ENCODE measurements at places on chromosomes 6 and 20.
A peak's percentile ranks its signal among the peaks of the same experiment; 100 is the strongest.

- DNase-seq = peak; percentile 3
These were observed 26.3 kb upstream of the ETV7 start for GRCh38 chr6:36413489-36414480.

DNA sequence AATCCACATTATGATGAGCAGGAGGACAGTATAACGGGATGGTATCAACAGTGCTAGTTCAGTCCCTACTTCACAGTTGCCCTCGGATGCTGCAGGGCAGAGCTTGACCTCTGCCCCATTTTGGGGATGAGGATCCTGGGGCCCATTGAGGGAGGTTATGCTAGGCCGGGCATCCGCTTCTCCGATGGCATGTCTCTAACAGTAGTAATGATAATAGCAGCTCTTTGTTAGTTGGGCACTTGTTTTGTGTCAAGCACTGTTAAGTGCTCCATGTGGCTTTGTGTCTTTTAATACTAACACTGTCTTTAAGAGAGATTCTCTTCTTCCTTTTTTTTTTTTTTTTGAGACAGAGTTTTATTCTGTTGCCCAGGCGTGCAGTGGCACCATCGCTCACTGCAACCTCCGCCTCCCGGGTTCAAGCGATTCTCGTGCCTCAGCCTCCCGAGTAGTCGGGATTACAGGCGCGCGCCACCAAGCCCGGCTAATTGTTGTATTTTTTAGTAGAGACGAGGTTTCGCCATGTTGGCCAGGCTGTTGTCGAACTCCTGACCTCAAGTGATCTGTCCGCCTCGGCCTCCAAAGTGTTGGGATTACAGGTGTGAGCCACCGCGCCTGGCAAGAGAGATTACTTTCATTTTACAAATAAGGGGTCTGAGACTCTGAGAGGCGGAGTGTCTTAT is 1.1 kb downstream of the MAPRE1 start:
- DNase-seq = no peak

- no peak for DNase-seq
These were observed 648.6 kb downstream of the COL12A1 start for GRCh38 chr6:74557236-74557635.

DNA sequence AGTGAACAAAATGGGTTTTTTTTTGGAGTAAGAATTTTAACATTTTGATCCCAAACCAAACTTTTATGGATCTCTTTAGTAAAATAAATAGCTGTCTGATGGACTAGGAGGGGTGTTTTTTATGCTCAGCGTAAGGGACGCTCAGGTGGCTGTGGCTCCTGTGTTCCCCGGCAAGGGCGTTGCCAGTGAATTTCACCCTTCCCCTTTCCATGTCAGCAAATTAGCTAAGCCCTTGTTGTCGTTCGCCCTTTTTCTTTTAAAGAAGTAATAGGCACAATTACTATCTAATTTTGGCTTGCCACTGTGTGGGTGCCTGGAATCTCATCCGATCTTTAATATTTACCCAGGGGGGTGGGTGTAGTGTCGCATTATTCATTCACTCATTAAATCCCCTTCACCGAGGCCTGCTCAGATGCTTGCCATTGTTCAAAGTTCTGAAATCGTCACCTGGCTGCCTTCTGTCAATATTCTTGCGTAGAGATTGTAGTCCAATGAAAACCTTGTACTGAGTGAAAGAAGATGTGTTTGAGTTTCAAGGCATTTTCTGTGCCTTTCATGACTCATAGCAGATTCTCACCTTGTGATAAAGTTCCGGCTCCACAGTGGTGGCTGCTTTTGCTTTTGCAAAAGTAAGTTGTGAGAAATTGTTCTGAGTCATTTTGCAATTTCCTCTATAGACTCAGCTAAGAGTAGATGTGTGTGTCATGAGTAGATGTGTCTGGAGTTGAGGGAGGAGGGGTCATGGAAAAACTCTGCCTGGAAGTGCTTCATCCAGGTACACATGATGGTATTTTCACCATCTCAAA is 40.0 kb upstream of the CLDN20 start:
- no peak for DNase-seq

GRCh38 chr20:14673164-14673563 is 335.8 kb upstream of the FLRT3 start:
- no peak for DNase-seq

GRCh38 chr6:83609248-83609647 is 96.9 kb downstream of the PRSS35 start:
- no peak for DNase-seq

- no peak for DNase-seq
These were observed 46.0 kb downstream of the RNF217 start for GRCh38 chr6:125008261-125008703.

GRCh38 chr6:108748055-108748454 is 100.2 kb upstream of the ARMC2 start:
- DNase-seq = no peak

DNA sequence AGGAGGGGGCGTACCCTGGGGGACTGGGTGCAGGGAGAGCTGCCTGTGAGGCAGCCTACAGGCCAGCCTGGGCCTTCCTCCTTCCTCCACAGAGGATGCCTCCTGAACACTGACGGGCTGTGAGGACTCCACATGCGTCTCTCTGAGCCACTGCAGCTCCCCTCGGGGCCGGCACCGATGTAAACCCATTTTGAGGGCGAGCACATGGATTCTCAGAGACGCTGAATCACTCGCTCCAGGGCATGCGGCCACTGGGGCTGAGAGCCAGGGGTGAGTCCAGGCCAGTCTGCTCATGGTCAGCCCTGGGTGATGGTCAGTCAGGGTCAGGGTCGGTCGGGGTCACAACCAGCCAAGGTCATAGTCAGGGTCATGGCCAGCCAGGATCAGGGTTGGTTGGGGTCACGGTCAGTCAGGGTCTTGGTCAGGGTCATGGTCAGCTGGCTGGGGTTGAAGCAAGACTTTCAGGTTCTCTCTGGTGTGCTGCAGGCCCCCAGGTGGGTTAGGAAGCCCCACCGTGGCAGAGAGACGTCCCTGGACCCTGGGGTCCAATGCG is 14.7 kb upstream of the RBBP8NL start:
- DNase-seq = no peak

- DNase-seq = no peak
These were observed 13.2 kb downstream of the DNAJC5 start for GRCh38 chr20:63908008-63908682.

GRCh38 chr20:58246346-58246745 is 17.9 kb upstream of the ANKRD60 start:
- no peak for DNase-seq

- no peak for DNase-seq
These were observed 11.4 kb upstream of the TSPYL4 start for GRCh38 chr6:116265041-116265829.

DNA sequence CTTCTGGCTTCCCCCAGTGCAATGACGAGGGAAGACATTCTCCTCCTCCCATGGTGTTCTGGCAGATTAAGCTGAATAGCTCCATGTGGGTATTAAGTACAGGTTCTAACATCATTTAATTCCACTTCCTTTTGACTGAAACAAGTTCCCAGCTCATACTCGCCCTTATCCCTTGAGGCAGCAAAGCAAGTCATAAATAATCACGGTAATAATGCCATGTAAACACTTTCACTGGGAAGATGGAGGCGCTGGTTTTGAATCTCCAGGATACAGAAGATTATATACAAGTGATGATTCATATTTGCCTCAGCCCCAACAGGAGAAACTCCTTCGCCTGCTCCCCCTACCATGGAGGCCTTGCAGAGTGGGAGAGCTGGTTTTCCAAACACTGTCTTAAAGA is 141.3 kb downstream of the PXDC1 start:
- DNase-seq = no peak

DNA sequence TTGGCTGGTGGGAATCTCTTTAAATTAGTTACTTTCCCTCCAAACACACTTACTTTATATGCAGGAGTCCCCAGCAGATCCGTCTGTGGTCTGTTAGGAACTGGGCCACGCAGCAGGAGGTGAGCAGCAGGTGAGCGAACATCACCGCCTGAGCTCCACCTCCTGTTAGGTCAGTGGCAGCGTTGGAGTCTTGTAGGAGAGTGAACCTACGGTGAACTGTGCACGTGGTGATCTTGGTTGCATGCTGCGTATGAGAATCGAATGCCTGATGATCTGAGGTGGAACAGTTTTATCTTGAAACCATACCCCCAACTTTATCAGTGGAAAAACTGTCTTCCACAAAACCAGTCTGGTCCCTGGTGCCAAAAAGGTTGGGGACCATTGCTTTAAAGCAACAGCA is 5.0 kb downstream of the SERPINB6 start:
- DNase-seq = no peak

DNA sequence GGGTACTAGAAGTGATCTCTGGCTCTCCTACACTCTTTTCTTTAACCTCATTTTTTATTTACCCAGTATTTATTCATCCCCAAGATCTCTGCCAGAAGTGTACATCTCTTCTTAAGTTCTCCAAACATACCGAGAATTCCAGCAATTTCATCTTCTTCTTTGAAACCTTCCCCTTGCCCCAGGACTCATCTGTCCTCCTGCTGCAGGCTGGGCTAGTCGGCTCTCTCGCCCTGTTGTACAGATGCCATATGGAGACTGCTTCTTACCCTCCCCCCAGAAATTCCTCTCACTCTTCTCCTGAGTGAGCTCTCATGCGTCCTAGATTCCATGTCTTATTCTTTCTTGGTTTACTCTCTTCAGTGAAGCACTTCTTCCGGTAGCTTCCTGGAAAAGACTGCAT is 21.9 kb upstream of the PNRC1 start:
- DNase-seq = no peak

DNA sequence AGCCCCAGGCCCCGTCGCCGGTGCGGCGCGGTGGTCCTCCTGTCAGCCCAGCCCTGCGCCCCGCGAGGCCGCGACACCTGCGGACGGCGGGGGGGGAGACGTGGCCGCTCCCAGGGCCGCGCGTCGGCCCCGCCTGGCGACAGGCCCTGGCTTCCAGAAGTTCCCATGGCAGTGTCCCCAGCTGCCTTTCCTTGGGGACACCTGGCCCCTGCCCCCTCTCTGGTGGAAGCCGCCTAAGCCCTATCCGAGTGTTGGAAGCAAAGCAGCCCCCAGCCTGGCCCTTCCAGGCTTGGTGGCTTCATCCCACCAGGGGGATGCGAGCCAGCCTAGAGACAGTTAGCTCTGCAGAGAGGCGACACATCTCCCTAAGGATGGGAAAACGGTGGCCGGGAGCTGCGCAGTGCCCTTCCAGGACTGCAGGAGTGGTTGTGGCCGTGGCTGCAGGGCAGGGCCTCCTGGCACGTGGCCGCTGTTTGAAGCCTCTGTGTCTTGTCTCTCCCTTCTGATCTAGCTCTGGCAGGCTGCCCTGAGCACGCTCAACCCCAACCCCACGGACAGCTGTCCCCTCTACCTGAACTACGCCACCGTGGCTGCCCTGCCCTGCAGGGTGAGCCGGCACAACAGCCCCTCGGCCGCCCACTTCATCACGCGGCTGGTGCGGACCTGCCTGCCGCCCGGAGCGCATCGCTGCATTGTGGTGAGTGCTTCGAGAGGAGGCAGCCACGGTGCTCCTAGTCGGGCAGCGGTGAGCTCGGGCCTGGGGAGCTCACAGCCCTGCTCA is 816 bp downstream of the NPEPL1 start:
- peak; percentile 21 for DNase-seq

DNA sequence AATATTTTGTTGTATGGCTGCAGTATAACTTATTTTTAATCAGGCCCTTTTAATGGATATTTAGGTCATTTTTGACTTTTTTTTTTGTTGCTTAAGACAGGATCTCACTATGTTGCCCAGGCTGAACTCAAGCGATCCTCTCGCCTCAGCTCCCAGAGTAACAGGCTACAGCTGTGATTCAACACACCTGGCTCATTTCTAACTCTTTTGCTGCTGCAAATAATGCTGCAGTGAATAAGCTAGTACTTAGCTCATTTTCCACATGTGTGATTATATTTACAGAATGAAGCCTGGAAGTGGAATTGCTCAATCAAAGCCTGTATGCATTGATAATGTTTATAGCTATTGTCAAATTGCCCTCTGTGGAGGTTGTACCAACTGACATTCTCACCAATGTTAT is 1.1 kb downstream of the GTSF1L start:
- no peak for DNase-seq

- DNase-seq = no peak
These were observed 742.4 kb upstream of the CHD6 start for GRCh38 chr20:42360621-42361020.

- DNase-seq = no peak
These were observed 176.0 kb downstream of the MRPL14 start for GRCh38 chr6:43951063-43951755.

- no peak for DNase-seq
These were observed 8.2 kb downstream of the PPP1R14C start for GRCh38 chr6:150150821-150151646.

DNA sequence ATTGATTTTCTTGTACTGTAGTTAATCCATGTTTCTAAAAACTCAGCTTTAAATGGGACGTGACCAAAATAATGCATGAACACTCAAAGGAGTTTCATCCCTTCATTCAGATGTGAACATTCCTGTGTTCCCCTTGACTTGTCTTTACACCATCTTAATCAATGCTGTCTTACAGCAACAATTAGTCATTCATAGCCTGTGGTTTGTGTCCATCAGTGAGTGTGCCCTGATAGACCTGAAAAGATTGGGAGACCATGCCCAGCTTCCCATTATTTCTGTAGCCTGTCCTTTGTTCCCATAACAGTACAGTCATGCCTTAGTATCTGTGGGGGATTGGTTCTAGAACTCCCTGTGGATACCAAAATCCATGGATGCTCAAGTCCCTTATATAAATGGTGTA is 23.9 kb downstream of the NT5E start:
- DNase-seq = no peak

DNA sequence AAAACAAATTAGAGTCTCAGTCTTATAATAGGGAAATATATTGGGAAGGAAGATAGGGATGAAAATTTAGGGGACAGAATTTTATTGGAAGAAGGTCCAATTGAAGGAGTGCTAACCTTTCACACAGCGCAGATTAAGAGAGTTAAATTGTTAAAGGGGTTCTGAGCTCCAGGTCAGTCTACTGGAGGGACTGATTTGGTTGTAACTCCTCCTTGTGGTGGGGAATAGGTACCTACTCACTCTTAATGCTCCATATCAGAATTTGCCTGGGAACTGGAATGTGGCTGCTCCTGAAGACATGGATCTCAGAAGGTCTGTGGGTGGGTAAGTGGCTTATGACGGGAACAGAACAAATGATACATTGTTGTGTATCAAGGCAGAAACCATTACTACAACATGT is 143.5 kb downstream of the FLRT3 start:
- no peak for DNase-seq

DNA sequence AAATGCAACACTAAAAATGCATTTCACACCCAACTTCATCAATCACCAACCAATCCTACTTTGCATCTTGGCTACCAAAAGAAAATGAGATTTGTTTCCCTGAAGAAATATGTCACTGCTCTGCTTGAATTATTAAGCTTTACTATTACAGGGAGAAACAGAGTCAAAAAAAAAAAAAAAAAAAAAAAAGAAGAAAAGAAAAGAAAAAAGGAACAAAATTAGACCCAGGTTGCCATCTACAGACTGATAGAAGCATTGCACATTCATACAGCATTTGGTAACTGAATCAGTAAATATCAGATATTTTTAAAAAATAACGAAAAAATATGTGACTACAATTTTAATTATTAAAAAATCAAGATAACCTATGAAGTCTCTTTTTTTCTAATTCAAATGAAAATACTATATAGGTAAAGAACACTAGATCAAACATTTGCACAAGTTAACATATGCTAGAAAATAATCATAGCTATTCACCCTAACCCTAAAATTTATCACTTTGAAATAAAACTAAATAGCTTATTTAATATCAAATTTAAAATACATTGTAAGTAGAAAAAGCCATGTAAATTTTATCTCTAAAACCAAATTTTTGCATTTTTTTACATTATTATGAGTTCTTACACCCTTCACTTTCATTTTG is 83.3 kb downstream of the DCDC2 start:
- DNase-seq = no peak

All from dermis microvascular lymphatic vessel endothelial cell (primary cell).